ENCODE measurements at places on chromosomes 1 and 21.

GRCh38 chr1:190328361-190328760, 149.3 kb downstream of the BRINP3 start:
- no peak for DNase-seq

GRCh38 chr1:98181036-98181764, 260.4 kb upstream of the DPYD start:
- DNase-seq: no peak

DNA sequence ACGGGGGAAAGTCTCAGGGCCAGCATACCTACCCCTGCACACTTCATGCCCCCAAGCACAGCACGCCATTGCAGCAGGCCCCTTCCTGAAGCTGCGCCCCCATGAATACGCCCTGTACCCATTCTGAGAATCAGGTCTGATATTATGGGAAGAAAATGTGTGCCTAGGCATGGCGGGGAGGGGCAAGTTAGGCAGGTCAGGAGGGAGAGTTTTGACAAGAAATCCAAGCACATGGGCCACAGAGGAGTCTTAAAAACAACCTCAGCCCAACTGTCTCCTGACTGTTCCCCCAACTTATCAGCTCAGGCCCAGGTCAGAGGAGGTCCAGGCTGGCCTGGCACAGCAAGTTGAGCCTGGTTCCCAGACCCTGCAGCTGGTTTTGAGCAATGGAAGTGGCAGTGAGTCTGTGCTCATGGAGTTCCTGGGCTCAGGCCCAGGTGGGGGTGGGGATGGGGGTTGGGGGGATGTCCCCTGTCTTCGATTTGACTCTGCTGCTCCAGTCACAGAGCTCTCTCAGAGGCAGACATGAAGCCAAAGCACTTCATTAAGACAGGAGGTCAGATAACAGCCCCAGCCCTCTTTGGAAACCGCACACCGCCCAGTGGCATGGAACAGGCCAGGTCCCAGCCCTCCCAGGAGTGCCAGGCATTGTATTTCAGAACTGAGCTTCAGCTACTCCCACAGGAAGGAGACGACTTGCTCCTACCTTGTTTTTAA, 20.6 kb upstream of the BCAR3 start:
- no peak for DNase-seq

GRCh38 chr1:77757603-77758002, 2.0 kb downstream of the USP33 start:
- no peak for DNase-seq

DNA sequence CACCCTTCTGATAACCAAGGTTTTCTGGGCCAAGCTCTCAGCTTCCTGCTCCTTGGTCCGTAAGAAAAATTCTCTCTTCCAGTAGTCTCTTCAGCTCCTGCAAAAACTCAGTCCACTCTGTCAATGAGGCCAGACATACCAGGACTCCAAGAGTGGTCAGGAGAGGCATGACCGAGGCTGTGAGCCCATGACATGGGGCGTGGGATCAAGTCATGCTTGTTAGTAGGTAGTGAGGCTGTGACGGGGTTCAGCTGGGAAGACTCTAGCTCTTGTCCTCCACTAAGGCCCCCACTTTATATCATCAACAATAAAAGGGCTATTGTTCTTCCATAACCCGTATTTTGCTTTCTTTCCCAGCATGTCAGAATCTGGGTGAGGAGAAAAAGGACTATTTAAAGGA, 10.1 kb upstream of the HCRTR1 start:
- DNase-seq: no peak

GRCh38 chr1:226891846-226892523, 21.6 kb downstream of the PSEN2 start:
- DNase-seq: no peak

DNA sequence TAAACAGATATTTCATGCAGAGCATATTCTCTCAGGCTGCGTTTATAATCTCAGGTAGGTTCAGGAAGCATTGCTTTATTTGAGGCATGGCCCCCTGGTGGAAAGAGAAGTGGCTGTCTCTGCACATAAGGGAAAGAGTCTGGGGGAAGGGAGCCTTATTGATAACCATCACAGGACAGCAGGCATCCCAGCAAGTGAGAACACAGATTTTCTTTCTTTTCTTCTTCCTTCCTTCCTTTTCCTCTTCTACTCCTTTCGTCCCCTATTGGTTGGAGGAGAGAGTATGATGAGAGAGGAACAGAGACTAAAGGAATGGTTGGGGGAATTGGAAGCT, 21.9 kb downstream of the TSNAX start:
- peak; percentile 7 for DNase-seq

DNA sequence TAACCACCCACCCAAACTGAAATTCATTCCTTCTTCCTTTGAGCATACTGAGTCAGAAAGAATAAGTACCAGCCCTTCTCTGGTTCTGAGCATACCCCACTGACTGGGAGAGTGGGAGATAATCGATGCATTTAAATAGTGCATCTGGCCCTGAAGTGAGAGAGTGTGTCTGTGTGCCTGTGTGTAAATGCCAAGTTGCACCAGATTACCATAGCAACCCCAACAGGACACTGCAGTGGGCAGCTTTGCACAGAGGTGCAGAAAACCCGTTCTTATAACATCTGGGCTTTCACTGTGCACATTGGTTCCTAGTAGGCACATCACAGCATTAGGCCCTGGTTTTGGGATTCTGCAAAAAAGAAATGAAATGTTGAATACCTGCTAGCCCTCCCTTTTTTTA, 2.3 kb downstream of the ASTN1 start:
- DNase-seq: no peak

- DNase-seq: peak; percentile 76
Measured at GRCh38 chr21:45618846-45619485, 24.6 kb upstream of the PCBP3 start.

- DNase-seq: no peak
Measured at GRCh38 chr1:57711326-57711725, 287.5 kb upstream of the DAB1 start.

- DNase-seq: no peak
Measured at GRCh38 chr1:62177621-62178020, 17.0 kb upstream of the L1TD1 start.

GRCh38 chr21:33231526-33231925, 1.8 kb downstream of the IFNAR2 start:
- DNase-seq: no peak

DNA sequence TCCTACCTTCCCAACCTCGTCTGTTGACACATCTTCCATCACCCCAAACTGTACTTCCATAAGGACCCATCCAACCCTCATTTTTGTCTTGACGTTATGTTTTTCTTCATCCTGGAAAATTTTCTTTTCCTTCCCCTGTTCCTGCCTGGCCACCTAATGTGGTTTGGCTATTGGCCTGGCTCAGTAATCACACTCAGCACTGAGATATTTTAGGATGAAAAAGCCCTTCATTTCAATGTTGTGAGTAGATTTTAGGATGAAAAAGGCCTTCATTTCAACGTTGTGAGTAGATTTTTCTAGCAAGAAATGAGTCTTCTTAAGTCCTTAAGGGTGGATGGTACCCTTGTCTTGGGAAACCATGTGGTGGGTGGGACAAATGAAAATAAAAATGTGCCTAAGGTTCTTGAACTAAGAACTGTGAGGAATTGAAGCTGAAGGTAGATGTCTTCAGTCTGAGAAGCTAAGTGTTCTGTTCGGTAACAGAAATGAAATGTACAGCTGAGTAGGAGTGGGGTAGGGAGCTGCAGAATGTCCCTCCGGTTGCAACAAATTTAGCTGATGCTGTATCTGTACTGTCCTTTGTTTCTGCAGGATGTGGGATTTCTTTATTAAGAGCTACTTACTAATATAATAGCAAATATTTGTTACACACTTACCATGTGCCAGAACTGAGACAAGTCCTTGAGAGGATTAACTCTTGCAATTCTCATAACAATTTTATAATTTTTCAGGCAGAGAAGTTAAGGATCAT, 36.1 kb downstream of the DNTTIP2 start:
- DNase-seq: no peak

DNA sequence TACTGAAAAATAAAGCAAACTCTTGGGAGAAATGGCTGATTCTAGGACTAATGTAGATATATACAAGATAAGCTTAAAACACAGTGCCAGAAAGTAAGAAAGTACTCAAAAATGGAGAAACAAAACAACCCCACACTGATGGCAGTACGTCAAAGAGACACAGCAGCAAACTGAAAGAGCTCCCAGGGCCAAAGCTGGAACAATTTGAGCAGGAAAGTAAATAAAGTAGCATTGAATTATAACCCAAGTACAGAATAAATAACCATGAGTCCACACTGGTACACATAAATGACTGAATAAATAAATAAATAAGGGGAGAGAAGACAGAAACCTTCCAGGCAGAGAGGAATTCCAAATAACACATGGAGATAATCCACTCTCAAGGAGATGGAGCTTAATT, 120.9 kb downstream of the GLUL start:
- DNase-seq: no peak

DNA sequence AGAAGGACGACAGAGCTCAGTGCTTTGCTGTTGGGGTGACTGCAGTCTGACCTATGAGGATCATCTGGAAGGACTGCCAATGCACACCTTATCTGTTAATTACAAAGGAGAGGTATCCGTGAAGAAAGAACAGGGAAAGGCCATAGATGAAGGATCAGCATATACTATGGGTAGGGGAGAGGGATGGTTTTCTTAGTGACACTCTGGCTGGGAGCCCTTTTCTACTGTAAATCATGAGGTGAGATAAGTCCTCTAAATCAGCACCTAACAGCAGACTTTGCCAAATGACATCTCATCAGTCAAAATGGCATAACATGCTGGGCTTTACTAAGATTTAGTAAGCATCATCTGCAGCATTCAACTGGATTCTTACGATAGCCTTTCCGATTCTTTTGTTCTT, 100.0 kb downstream of the PLPPR5 start:
- DNase-seq: no peak

DNA sequence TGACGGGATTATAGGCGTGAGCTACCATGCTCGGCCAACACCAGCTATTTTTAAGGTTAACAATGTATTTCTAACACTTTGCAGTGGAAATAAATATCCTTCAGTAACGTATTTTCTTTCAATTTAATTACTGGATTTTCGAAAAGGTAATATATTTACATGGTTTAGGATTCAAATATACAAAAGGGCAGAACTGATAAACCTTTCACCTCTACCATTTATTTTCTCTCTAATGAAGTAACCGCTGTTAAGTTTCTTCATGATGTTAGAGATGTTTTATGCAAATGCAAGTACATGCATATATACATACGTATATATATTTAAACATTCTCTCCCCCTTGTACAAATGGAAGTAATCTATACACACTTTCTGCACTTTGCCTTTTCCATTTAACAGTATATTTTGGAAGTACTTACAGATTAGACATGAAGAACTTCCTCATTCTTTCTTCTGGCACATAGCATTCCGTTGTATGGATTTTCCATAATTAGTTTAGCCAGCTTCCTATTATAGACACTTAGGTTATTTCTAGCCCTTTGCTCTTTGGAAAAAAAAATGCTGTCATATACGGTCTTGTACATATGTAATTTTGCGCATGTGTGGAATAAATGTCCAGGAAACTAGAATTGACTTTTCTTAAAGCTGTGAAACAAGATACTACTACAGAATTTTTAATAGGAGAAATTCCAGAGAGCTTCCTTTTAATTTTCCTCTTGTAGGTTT, 14.9 kb upstream of the HJV start:
- DNase-seq: no peak

GRCh38 chr1:117698398-117699160, 92.7 kb downstream of the TENT5C start:
- DNase-seq: no peak

GRCh38 chr1:230915078-230915477, 46.8 kb upstream of the C1orf198 start:
- DNase-seq: no peak

GRCh38 chr1:95108792-95109191, 8.4 kb upstream of the TLCD4 start:
- no peak for DNase-seq

DNA sequence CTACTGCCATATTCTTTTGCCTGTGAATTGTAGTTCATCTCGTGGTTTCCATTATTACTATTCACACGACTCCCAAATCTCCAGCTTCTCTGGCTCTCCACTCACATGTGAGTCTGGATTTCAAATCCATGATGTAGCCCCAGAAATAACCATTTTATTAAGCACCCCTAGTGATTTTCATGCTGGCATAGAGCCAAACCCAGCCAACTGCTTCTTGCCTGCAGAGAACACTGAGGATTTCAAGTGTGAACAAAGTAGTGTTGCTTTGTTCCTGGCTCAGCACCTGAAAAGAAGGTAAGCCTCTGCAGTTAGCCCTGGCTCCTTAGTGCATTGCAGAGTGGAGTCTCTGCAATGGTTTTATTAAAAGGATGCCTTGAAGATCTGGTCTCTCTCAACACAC, 25.9 kb downstream of the UTP25 start:
- DNase-seq: no peak

- DNase-seq: no peak
Measured at GRCh38 chr1:118250232-118250631, 65.2 kb upstream of the SPAG17 start.

- DNase-seq: peak; percentile 34
Measured at GRCh38 chr1:218366322-218367052, 21.4 kb downstream of the TGFB2 start.

DNA sequence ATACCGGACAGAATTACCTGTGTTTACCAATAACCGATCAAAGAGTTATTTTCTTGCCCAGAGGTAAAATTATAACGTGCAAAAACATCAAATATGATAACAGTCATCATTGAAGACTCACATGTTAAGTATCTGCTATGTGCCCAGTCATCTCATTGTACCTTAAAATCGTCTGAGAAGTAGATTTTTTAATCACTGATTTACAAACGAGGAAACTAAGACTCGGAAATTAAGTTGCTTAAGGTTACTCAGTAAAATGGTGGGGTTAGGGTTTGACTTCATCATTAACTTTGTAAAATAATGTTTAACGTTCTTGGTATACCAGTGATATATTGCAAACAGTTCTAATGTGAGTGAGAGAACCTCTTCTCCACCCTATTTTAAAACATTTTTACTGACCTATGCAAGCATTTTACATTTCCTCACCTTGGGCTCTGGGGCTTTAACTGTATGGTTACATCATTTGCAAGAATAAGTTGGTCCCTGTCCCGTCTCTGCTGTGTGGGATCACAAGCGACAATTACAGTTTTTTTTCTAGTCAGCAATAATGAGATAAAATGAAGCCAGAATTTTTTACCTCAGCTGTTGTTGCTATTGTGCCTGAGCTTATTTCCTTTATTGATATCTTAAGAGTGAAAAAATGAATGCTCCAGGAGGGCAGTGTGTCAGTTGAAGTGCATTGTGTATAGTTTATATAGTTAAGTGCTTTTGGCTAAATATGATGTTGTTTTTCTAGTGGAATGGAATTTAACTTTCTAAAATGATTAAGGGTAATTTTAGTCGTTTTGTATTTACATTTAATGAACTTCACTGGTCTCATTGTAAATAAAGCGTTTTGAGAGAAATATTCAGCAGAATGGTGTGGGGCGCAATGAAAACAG, 2.7 kb downstream of the RPRD2 start:
- no peak for DNase-seq

DNA sequence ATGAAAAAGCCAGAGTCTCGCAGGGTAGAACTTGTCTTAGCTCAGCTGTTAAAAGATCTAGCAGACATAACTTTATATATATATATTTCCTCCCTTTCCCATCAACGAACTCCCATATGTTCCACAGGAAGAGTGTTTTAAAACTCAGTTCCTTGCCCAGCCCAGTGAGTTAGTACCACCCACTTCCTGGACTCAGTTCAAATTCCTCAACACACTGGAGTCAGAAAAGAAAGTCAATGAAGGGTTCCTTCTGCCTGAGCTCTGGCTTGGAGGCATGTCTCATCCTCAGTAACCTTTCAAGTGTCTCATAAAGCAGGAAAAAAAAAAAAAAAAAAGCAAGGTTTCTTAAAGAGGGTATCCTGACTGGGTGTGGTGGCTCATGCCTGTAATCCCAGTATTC, 15.6 kb downstream of the TPM3 start:
- DNase-seq: no peak

All from NCI-H460 (cell line).